Aorta (tissue), 5 donors: ENCODE measurements at places on chromosomes 7 and 10. TPM values are rescaled to one million over a fixed set of nuclear protein-coding genes. Genes with fewer than 3 reads are reported as not detected.

GRCh38 chr7:41692251-41692650 lies 10.6 kb downstream of the INHBA start:
- no peaks in the 10 kb centered on the region for H3K36me3 ChIP-seq
- H3K27ac ChIP-seq, result no peak overlapping the region
- peaks cover 11% of the 10 kb centered on the region for H3K4me1 ChIP-seq
- no peaks in the 10 kb centered on the region for H3K27me3 ChIP-seq
- H3K4me3 ChIP-seq, result no peak overlapping the region

- no peaks in the 10 kb centered on the region for H3K27me3 ChIP-seq
- DNase-seq, result no peak
- H3K27ac ChIP-seq, result no peak overlapping the region
- H3K4me1 ChIP-seq, result no peaks in the 10 kb centered on the region
Measured at GRCh38 chr7:5441840-5442503, 18.3 kb upstream of the TNRC18 start.

DNA sequence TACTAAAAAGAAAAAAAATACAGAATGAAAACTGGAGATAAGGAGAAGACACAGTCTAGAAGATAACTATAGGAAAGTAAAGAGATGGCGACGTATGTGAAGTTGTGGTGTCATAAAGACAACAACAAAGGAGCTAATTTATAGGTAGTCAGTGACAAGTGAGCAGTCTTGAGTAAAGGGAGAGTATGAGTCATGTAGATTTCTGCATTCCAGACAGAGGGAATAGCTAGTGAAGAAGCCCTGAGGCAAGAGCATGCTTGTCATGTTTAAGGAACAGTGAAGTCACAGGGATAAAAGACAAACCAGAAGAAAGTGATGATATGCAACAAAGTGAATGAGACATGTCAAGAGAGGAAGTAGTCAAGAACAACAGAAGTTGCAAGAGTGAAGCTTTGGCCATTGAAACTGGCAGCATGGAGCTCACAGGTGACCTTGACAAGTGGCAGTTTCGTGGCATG lies 2.3 kb upstream of the MIOS start:
- DNase-seq, result no peak
- H3K27ac ChIP-seq, result no peak overlapping the region
- no peaks in the 10 kb centered on the region for H3K4me1 ChIP-seq
- no peaks in the 10 kb centered on the region for H3K36me3 ChIP-seq
- no peaks in the 10 kb centered on the region for H3K27me3 ChIP-seq
- H3K4me3 ChIP-seq, result no peak overlapping the region

DNA sequence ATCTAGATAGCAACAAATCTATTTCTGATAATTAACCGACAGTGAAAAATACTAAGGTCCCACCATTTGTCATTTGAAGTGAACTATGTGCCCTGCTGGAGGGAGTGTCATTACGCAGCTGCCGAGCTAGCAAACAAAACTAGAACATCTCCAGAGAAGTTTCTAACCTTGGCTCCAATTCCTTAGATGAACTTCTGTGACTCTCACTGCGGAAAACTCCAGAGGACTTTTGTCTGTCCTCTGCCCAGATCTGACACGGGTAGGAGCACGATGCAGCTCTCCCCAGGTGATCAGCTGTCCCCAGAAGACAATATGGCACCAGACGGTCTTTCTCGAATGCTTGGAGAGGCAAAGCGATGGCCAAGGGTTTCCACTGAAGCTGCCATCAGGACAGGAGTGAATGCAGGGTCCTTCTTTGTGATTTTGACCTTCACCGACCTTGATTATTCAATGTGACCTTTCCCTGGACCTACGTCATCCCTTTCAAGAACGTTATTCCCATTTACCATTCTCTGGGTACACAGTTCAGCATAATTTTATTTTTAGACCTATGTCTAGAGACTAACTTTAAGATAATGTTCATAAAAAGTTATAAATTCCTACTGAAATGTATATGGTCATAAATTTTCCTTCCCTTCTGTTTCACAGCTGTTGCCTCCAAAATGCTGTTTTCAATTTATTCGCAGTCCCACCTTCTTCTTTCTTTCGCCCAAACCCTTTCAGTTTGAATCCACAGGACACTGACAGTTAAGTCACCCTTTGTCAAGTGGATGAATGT lies 116.7 kb upstream of the C7orf33 start:
- no peak overlapping the region for H3K4me3 ChIP-seq
- no peak for DNase-seq
- no peaks in the 10 kb centered on the region for H3K4me1 ChIP-seq
- no peaks in the 10 kb centered on the region for H3K36me3 ChIP-seq

DNA sequence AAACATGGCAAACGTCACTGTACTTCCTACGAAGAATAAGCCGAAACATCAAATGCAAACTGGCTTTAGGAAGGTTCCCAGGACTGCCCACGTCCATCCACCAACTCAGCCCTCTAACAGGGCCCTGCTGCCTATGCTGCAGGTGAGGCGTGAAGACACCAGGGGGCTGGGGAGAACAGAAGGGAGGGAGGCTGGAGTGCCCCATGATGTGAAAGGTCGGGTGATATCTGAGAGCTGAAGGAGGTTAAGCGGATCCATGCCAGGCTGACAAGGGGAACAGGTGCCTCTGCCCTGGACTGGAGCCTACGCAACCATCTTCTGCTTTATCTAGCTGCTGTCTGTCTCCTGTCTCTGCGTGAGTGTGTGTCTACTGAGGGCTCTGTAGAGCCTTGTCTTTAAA lies 40.2 kb upstream of the ATP6V0A4 start:
- DNase-seq, result no peak
- no peaks in the 10 kb centered on the region for H3K27me3 ChIP-seq
- H3K4me1 ChIP-seq, result no peaks in the 10 kb centered on the region

- H3K27ac ChIP-seq, result no peak overlapping the region
- no peaks in the 10 kb centered on the region for H3K36me3 ChIP-seq
- no peaks in the 10 kb centered on the region for H3K4me1 ChIP-seq
- H3K27me3 ChIP-seq, result no peaks in the 10 kb centered on the region
- peak; percentile 49 for DNase-seq
- H3K4me3 ChIP-seq, result no peak overlapping the region
Measured at GRCh38 chr7:100003711-100004661, 11.4 kb upstream of the ZKSCAN1 start.

DNA sequence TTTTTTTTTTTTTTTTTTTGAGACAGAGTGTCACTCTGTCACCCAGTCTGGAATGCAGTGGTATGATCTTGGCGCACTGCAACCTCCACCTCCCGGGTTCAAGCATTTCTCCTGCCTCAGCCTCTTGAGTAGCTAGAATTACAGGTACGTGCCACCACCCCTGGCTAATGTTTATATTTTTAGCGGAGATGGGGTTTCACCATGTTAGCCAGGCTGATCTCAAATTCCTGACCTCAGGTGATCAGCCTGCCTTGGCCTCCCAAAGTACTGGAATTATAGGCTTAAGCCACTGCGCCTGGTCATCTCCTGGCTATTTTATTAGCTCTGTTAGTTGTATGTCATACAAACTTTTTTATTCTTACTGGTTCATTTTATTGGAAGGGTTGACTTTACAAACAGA lies 103.0 kb downstream of the LCOR start:
- no peaks in the 10 kb centered on the region for H3K36me3 ChIP-seq
- no peak overlapping the region for H3K4me3 ChIP-seq
- no peak overlapping the region for H3K27ac ChIP-seq

The ASB13 gene
- 23.2 TPM for total RNA-seq

The IMPDH1 gene
- total RNA-seq, result 41.5 TPM

The MMP21 gene
- total RNA-seq, result 0.33 TPM

The MAT1A gene
- total RNA-seq, result 0.13 TPM
